H4 (cell line): ENCODE measurements at places on chromosomes 6 and 20.

- peak; percentile 63 for DNase-seq
These were observed 12.5 kb upstream of the RANBP9 start for GRCh38 chr6:13724182-13724581.

- DNase-seq: peak; percentile 79
These were observed 20.5 kb downstream of the XRN2 start for GRCh38 chr20:21323640-21324039.

DNA sequence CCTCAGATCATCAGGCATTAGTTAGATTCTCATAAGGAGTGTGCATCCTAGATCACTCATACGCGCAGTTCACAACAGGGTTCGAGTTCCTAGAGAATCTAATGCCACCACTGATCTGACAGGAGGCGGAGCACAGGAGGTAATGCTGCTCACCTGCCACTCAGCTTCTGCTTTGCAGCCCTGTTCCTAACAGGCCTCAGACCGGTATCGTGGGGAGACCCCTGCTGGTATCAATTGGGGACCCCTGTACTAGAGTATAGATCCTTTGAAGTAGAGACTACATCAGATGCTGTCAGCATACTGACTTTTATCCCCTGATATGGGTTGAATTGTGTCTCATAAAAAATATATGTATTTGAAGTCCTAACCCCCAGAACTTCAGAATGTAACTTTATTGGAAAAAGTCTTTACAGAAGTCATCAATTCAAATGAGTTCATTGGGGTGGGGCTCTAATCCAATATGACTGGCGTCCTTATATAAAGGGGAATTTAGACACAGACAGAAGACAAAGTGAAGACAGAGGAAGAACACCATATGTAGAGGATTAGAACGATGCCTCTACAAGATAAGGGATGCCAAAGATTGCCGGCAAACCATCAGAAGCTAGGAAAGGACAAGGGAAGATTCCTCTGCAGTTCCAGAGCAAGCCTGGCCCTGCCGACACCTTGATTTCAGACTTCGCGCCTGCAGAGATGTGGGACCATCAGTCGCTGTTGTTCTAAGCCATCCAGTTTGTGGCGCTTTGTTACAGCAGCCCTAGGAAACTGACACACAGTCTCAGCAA lies 104.4 kb upstream of the BTBD3 start:
- DNase-seq: no peak

- peak; percentile 26 for DNase-seq
These were observed 48.5 kb downstream of the COL12A1 start for GRCh38 chr6:75157336-75157735.

DNA sequence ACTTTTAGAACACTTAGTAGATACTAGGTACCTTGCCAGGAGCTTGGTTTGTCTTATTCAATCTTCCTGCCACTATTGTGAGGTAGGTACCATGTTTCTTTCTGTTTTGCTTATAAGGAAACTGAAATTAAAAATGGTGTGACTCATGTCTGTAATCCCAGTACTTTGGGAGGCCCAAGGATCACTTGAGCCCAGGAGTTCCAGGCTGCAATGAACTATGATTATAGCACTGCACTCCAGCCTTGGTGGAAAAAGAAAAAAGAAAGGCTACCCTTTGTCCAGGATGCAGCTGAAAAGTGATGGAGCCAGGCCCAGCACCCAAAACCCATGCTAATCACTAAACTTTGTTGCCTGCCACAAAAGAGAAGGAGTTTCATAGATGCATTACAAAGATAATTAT lies 34.1 kb upstream of the LAMA4 start:
- peak; percentile 10 for DNase-seq

DNA sequence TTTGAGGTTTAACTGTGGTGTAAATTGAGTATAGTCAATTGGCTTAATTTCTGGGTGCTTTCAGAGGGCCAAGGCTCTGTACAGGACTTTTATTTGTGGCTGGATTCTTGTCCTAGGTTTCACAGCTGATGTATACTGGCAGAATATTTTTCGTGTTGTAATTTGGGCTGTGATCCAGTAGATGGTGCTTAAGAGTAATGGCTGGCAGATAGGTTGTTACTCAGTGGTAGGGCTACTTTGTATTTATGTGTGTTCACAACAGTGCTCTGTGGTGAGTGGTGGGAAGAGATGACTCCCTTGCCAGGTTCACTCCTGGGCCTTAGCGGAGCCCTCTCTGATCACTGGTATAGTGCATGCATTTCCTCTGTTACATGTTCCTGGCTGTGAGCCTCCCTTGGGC lies 34.5 kb upstream of the FERMT1 start:
- no peak for DNase-seq
